ENCODE measurements at places on chromosomes 1 and 21. TPM values are rescaled to one million over a fixed set of nuclear protein-coding genes. Genes with fewer than 3 reads are reported as not detected.

LRRC71 gene
- total RNA-seq, result not detected

FCRL6 gene
- total RNA-seq, result not detected

SLC1A7 gene
- total RNA-seq, result not detected

CD1B gene
- not detected for total RNA-seq

TFF2 gene
- not detected for total RNA-seq

ALX3 gene
- total RNA-seq, result not detected

CDK18 gene
- under 0.01 TPM for total RNA-seq

CYP4Z1 gene
- total RNA-seq, result not detected

AXDND1 gene
- total RNA-seq, result not detected

RASAL2 gene
- 5.6 TPM for total RNA-seq

ESPN gene
- 0.10 TPM for total RNA-seq

ASCL5 gene
- not detected for total RNA-seq

KRTAP12-2 gene
- not detected for total RNA-seq

LCE6A gene
- not detected for total RNA-seq

KRTAP11-1 gene
- total RNA-seq, result not detected

CACNA1S gene
- total RNA-seq, result not detected

GART gene
- 67.6 TPM for total RNA-seq

NPHS2 gene
- not detected for total RNA-seq

NBPF4 gene
- total RNA-seq, result 0.60 TPM

UBE2U gene
- not detected for total RNA-seq

KCNN3 gene
- total RNA-seq, result 0.72 TPM

KIF21B gene
- total RNA-seq, result 0.60 TPM

SIK1 gene
- 1.7 TPM for total RNA-seq

AQP10 gene
- not detected for total RNA-seq

CYB561D1 gene
- total RNA-seq, result 4.8 TPM

CD160 gene
- total RNA-seq, result not detected

PRDM16 gene
- total RNA-seq, result not detected

PRAMEF26 gene
- total RNA-seq, result not detected

PPFIA4 gene
- 4.5 TPM for total RNA-seq

PPM1J gene
- 0.29 TPM for total RNA-seq

TFAP2E gene
- total RNA-seq, result 0.96 TPM

RORC gene
- total RNA-seq, result not detected

CHI3L1 gene
- total RNA-seq, result not detected

PRDX6 gene
- total RNA-seq, result 317 TPM

ATP1A2 gene
- not detected for total RNA-seq

CRYAA gene
- total RNA-seq, result not detected

CFHR1 gene
- total RNA-seq, result not detected

TPTE gene
- 3.1 TPM for total RNA-seq

COL11A1 gene
- total RNA-seq, result 19.0 TPM

Data from RPMI7951 (cell line).